ENCODE measurements at places on chromosomes 2 and 18.

DNA sequence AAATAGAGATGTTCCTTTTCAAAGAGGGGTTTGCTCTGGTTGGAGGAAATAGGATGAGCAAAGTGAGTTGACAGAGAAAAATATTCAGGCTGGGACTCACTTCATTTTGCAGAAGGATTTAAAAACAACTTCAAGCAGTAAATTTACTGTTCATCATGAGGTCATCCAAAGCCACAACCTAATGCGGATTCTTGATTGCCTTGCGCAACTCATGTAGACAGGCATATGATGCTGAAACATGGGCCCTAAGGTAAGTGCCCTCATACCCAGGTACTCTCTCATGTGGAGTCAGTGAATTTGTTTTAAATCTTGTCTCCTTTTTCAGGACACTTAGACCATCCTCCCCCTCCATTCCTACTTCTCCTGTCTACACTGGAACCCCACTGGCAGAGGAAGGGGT is 51.9 kb upstream of the LYPD1 start:
- DNase-seq, result no peak

DNA sequence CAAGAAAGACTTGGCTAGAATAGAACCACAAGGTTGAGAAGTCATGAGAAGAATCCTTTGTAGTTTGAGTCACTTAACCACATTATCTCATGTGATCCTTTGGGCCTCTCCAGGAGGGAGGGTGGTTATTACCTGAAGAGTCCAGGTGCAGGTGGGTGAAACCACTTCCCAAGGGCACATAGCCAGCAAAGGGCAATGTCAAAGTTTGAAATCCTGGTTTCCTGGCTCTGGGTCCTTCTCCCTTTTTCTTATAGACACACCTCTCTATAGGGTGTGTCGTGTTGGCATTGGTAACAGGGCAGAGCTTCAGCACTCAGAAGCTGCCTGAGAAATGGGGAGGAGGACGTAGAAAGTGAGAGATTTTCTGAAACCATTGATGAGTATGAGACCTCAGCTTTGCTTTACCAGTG is 137.9 kb downstream of the MGAT5 start:
- DNase-seq, result no peak

- DNase-seq, result no peak
These were observed 60.1 kb downstream of the DYNC1I2 start for GRCh38 chr2:171747371-171747770.

GRCh38 chr18:417495-417894 is 83.0 kb downstream of the COLEC12 start:
- DNase-seq, result no peak

GRCh38 chr2:224518806-224519580 is 66.2 kb downstream of the CUL3 start:
- peak; percentile 27 for DNase-seq

DNA sequence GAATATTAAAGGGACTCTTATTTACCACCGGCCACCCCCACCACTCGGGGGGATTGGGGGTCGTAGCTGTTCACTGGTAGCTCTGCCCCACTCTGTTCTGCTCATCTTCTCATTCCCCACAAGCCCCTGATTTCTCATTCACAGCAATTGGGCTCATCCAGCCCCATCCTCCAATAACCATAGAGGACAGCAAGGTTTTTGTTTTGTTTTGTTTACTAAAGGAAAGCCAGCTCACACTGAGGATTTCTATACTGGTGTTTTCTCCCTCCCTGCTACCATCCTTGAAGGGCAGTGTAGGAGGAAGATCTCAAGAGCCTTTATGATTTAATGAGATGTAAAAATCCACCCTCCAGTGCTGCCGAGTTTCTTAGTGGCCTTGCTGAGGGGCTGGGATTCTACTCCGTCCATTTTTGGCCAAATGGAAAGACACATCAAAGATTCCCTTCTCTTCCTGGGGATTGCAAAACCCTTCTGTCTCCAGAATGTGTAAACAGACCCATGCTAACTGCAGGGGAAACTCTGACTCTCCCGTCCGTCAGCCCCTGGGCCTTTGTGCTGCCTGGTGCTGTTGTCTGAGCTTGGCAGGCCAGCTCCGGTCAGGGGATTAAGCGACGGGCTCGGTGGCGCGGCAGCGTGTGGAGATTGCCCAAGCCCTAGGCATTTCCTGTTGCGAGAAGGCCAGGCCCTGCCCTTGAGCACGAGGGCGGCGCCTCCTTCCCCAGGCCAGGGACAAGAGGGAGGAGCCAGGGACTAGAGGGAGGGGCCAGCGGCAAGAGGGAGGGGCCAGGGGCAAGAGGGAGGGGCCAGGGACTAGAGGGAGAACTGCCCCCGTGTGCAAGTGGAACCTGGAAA is 165.0 kb downstream of the ANTXR1 start:
- DNase-seq, result peak; percentile 88

DNA sequence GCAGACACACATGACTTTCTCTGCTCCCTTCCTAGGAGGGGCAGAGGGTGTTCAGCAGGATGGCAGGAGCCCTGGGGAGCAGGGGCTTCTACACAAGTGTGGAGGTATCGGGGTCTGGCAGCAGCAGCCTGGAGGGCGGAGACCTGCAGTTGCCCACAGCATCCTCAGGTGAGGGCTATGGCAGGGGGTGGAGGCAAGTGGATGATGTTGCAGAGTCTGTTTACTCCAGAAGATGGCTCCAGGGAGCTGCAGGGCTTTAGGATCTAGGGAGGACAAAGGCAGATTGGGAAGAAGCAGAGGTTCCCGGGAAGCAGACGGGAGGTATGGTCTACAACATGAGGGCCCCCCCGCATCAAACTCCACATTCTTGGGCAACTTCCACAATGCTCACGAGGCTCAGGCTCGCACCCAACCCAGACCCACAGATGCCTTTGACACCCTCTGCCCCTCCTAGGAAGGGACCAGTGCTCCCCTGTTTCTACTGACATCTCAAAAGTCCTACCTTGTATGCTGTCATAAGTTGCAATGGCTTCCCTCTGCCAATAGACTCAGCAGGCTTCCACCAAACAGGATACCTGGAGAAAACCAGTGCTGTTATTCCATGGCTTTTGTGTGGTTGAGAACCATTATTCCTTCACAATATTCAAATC is 12.0 kb upstream of the ATP6V1C2 start:
- no peak for DNase-seq

GRCh38 chr18:76463872-76464271 is 31.2 kb downstream of the ZNF516 start:
- no peak for DNase-seq

- peak; percentile 94 for DNase-seq
These were observed 142.4 kb downstream of the CAPN13 start for GRCh38 chr2:30664761-30665358.

- no peak for DNase-seq
These were observed 70.3 kb downstream of the ASB1 start for GRCh38 chr2:238496756-238497609.

DNA sequence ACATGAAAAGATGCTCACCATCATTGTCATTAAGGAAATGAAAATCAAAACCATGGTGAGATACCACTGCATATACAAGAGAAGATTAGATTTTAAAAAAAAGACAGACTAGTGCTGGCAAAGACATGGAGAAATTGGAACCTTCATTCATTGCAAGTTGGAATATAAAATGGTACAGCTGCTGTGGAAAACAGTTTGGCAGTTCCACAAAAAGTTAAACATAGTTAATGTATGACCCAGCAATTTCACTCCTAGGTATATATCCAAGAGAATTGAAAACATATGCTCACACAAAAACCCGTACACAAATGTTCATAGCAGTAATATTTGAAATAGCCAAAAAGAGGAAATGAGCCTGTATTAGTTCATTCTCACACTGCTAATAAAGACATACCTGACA is 33.7 kb upstream of the MBOAT2 start:
- no peak for DNase-seq

- DNase-seq, result no peak
These were observed 186.4 kb downstream of the PIK3C3 start for GRCh38 chr18:42141439-42141838.

- no peak for DNase-seq
These were observed 36.0 kb upstream of the MTA3 start for GRCh38 chr2:42532397-42532796.

- no peak for DNase-seq
These were observed 36.9 kb upstream of the KLF11 start for GRCh38 chr2:10006236-10007161.

DNA sequence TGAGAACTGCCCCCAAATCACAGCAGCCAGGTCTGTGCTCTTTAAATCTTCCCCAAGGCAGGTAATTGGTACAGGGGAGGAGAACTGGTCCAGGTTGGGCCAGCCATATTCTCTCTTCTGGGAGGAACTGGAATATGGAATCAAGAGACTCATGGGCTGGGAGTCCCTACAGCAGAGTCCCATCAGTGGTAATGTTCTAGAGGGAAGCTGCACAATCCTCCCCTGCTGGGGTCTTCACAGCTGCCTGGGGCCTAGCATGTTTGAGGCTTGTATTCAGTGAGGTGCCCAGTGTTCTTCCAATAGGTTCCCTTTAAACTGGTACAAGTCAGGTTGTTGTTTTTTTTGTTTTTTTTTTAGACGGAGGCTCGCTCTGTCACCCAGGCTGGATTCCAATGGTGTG is 21.1 kb upstream of the EGR4 start:
- DNase-seq, result no peak

Data from GM04504 (cell line).